Suppressor macrophage (primary cell): ENCODE measurements at places on chromosomes 7 and 10.
A peak's percentile ranks its signal among the peaks of the same experiment; 100 is the strongest.

- DNase-seq = no peak
Measured at GRCh38 chr10:48598936-48599829, 5.7 kb downstream of the ARHGAP22 start.

- no peak for DNase-seq
Measured at GRCh38 chr7:108099713-108100112, 30.4 kb downstream of the LAMB4 start.

GRCh38 chr7:13988065-13988464 lies 1.4 kb downstream of the ETV1 start:
- no peak for DNase-seq

GRCh38 chr7:123674399-123675180 lies 18.9 kb downstream of the LMOD2 start:
- DNase-seq = no peak

GRCh38 chr10:20100171-20100570 lies 283.9 kb downstream of the PLXDC2 start:
- DNase-seq = peak; percentile 58

DNA sequence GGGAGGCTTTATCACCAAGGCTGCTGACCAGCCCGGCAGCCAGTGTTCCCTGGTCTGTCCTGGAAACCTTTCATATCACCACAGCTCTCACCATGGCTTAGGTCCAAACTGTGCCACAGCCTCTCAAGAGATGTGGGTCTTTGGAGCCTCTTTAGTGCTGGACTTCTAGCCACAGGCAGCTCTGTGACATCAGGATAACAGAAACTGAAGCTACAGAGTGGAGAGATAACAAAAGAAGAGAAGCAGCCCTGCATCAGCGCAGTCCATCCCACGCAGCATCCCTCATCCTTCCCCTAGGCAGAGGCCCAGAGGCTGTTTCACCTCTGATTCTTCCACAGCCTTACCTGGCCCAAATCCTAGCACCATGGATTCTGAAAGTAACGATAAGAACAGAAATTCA lies 187.9 kb upstream of the KMT2E start:
- DNase-seq = no peak

DNA sequence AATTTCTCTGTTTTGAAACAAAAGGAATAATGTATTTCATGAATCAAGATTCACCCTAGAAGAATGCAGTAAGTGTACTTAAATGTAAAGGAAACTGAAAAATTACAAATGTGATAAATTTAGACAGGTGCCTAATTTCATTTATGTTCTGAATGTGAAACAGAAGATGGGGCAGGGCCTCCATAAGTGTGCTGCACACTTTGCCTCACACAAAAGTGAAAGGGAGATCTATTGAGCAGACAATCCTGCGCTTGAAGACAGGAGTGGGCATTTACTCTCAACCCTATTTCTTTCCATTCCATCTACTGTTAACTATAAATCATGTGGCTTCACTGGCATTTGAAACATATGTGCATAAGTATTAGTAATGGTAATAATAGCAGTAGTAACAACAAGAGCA lies 36.2 kb downstream of the GNG11 start:
- DNase-seq = no peak
